ENCODE measurements at places on chromosomes 5 and 9.
A peak's percentile ranks its signal among the peaks of the same experiment; 100 is the strongest.

- H3K36me3 ChIP-seq, result no peaks in the 10 kb centered on the region
- H3K27me3 ChIP-seq, result no peaks in the 10 kb centered on the region
- H3K4me3 ChIP-seq, result no peak overlapping the region
Observed at GRCh38 chr5:106489004-106489403, 1181.7 kb downstream of the EFNA5 start.

- no peaks in the 10 kb centered on the region for H3K4me1 ChIP-seq
- no peaks in the 10 kb centered on the region for H3K27me3 ChIP-seq
- H3K36me3 ChIP-seq, result no peaks in the 10 kb centered on the region
- no peak overlapping the region for H3K4me3 ChIP-seq
Observed at GRCh38 chr9:123631862-123632261, 275.9 kb downstream of the CRB2 start.

- H3K27me3 ChIP-seq, result no peaks in the 10 kb centered on the region
- no peak overlapping the region for H3K4me3 ChIP-seq
- no peaks in the 10 kb centered on the region for H3K4me1 ChIP-seq
- no peak for DNase-seq
Observed at GRCh38 chr9:1979741-1980367, 35.3 kb upstream of the SMARCA2 start.

DNA sequence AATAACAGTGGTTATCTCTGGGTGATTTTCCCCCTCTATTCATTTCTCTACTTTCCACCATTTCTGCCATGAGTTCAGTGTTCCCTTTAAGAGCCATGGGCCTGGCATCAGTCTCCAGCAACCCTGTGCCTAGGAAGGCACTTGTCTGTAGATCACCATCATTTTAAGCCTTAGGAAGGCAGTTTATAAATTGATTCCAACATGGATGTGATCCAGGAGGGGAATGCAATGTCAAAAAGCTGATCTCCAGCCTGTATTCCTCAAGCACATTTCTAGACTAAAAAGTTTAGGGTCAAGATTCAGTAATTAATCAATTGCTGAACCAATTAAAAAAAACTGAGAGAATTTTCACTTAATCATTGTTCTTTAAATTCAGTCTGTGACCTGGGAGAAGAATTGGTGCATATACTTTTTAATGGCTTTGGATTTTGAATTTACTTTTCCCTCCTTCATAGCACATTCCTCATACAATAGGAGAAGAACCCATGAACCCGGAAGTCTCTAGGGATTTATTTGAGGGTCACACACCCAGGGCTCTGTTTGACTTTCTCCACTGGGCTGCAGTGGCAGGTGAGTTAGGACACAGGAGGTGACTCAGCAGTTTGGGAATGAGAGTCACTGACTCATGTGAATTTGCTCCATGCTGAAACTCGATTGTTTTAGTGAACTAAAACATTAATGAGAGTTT lies 6.1 kb upstream of the ERMP1 start:
- no peaks in the 10 kb centered on the region for H3K27me3 ChIP-seq
- H3K27ac ChIP-seq, result no peak overlapping the region
- no peak overlapping the region for H3K4me3 ChIP-seq
- no peaks in the 10 kb centered on the region for H3K36me3 ChIP-seq

DNA sequence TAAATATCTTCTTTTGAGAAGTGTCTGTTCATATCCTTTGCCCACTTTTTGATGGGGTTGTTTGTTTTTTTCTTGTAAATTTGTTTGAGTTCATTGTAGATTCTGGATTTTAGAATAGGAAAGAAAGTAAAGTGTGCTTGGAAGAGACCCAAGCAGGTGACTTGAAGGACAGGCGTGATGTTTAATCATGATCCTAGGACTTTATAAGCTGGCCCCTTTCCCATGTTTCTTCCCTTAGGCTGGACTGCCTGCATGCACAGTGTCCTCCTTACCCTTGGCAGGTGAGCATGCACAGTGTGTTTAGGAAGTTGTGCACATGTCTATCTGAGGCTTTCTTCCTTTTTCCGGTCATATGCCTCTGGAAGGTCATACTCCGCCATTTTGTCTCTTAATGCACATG lies 61.3 kb downstream of the ISOC1 start:
- no peaks in the 10 kb centered on the region for H3K36me3 ChIP-seq
- no peak for DNase-seq
- no peaks in the 10 kb centered on the region for H3K27me3 ChIP-seq
- H3K27ac ChIP-seq, result no peak overlapping the region
- no peak overlapping the region for H3K4me3 ChIP-seq
- H3K4me1 ChIP-seq, result no peaks in the 10 kb centered on the region

GRCh38 chr5:143957455-143957854 lies 145.5 kb downstream of the HMHB1 start:
- no peaks in the 10 kb centered on the region for H3K4me1 ChIP-seq
- H3K27ac ChIP-seq, result no peak overlapping the region
- H3K27me3 ChIP-seq, result no peaks in the 10 kb centered on the region
- no peak overlapping the region for H3K4me3 ChIP-seq
- H3K36me3 ChIP-seq, result no peaks in the 10 kb centered on the region

- H3K4me1 ChIP-seq, result peaks cover 23% of the 10 kb centered on the region
- no peak for DNase-seq
- H3K4me3 ChIP-seq, result no peak overlapping the region
- no peaks in the 10 kb centered on the region for H3K36me3 ChIP-seq
Observed at GRCh38 chr5:77993855-77994318, 217.7 kb upstream of the TBCA start.

DNA sequence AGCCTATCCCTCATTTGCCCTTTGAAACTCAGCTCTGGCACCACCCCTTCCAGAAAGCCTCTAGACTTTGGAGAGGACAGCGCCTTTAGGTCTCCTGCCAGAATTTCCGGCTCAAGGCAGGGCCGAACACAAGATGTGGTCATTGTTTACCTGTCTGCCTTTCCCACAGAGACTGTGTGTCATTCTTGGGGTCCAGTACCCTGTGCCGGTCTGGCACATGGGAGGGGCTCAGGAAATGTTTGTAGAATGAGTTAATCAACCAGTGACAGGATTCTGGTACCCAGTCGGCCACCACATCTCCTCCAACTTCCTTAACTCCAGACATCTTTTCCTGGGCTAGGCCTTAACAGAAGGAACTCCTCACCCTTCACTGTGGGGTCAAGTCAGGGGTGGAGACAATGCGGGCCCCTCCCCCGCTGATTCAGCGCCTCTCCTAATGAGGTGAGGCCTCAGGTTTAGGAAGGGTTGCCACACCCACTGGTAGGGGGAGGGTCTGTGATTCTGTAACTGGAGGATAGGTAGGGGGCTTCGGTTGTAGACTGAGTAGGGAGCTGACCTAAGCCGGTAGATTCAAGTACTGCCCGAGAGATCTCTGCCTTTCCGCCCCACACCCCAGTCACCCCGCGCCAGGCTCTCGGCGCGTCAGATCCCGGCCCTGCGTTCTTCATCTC lies 29.3 kb downstream of the PCDH1 start:
- peak overlapping the region; percentile 99 for H3K27ac ChIP-seq
- no peaks in the 10 kb centered on the region for H3K27me3 ChIP-seq
- peak overlapping the region; percentile 47 for H3K4me3 ChIP-seq
- H3K4me1 ChIP-seq, result peaks cover 41% of the 10 kb centered on the region
- no peaks in the 10 kb centered on the region for H3K36me3 ChIP-seq
- DNase-seq, result peak; percentile 91

DNA sequence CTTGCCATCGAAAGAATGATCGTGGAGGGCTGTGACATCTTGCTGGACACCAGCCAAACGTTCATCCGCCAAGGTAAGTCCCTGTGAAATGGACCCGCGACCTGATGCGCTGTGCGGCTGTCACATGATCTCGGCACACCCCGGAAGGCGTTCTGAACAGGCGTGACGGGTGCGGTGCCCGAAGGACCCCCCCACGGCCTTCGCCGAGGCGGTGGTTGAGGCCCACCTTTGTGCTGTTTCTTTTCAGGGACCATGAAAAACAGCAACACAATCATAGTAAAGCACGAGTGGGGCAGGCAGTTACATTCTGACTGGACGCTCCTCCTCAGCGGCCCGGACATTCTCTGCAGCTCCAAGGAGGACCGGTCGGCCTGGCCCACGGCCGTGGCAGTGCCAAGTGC lies 126.7 kb downstream of the RASGRF2 start:
- no peak overlapping the region for H3K27ac ChIP-seq
- H3K4me1 ChIP-seq, result no peaks in the 10 kb centered on the region
- H3K36me3 ChIP-seq, result no peaks in the 10 kb centered on the region
- DNase-seq, result no peak
- no peak overlapping the region for H3K4me3 ChIP-seq

GRCh38 chr9:114163517-114163951 lies 8.2 kb downstream of the COL27A1 start:
- no peaks in the 10 kb centered on the region for H3K36me3 ChIP-seq
- H3K27ac ChIP-seq, result no peak overlapping the region
- H3K27me3 ChIP-seq, result no peaks in the 10 kb centered on the region
- peaks cover 8% of the 10 kb centered on the region for H3K4me1 ChIP-seq
- no peak overlapping the region for H3K4me3 ChIP-seq

DNA sequence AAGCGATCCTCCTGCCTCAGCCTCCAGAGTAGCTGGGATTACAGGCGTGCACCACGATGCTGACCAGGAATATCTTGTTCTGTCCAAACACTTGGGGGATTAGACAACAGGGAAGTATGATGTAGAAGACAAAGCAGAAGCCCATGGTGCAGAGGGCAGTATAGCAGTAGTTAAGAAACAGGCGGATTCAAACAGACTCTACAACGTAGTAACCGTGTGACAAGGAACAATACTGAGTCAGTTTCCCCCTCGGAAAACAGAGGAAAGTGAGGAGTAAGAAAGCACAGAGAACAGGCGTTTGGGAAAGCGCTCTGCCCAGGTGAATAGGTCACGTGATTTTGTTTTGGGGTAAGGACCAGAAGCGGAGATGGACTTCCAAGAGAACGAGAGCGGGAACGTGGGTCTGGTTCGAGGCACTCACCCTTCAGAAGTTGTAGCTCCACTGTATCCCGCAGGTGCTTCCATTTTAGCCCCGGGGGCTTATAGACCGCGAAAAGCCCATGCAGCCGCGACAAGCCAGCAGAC lies 306 bp downstream of the TRUB2 start:
- DNase-seq, result no peak
- H3K4me3 ChIP-seq, result peak overlapping the region; percentile 90
- peak overlapping the region; percentile 90 for H3K27ac ChIP-seq
- H3K36me3 ChIP-seq, result peaks cover 13% of the 10 kb centered on the region
- no peaks in the 10 kb centered on the region for H3K27me3 ChIP-seq

- DNase-seq, result no peak
- no peak overlapping the region for H3K27ac ChIP-seq
- no peaks in the 10 kb centered on the region for H3K4me1 ChIP-seq
- H3K36me3 ChIP-seq, result no peaks in the 10 kb centered on the region
- no peaks in the 10 kb centered on the region for H3K27me3 ChIP-seq
Observed at GRCh38 chr9:72396247-72397091, 31.5 kb upstream of the ZFAND5 start.

DNA sequence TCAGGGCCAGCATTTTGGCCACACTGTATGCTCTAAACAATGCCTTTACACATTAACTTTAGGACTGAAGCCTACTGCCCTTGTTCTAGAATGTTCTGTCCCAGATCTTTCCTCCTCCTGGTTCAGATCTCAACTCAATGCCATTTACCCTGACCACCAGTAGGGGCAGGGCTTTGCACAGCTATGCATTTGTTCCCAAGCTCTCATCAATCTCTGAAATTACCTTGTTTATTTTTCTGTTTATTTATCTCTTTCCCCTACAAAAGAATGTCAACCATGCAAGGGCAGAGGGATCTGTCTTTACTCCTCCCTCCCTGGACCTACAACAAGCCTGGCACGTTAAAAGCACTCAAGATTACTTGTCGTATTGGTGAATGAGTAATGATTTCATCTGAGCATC lies 612.9 kb downstream of the BNC2 start:
- no peak overlapping the region for H3K27ac ChIP-seq
- no peak for DNase-seq
- H3K27me3 ChIP-seq, result no peaks in the 10 kb centered on the region
- H3K4me3 ChIP-seq, result no peak overlapping the region
- no peaks in the 10 kb centered on the region for H3K36me3 ChIP-seq

- no peak overlapping the region for H3K4me3 ChIP-seq
- DNase-seq, result no peak
- no peak overlapping the region for H3K27ac ChIP-seq
Observed at GRCh38 chr9:12680757-12681156, 12.4 kb upstream of the TYRP1 start.

GRCh38 chr5:166722939-166723338 lies 1568.5 kb upstream of the WWC1 start:
- H3K36me3 ChIP-seq, result no peaks in the 10 kb centered on the region
- H3K4me1 ChIP-seq, result no peaks in the 10 kb centered on the region
- H3K27me3 ChIP-seq, result no peaks in the 10 kb centered on the region

DNA sequence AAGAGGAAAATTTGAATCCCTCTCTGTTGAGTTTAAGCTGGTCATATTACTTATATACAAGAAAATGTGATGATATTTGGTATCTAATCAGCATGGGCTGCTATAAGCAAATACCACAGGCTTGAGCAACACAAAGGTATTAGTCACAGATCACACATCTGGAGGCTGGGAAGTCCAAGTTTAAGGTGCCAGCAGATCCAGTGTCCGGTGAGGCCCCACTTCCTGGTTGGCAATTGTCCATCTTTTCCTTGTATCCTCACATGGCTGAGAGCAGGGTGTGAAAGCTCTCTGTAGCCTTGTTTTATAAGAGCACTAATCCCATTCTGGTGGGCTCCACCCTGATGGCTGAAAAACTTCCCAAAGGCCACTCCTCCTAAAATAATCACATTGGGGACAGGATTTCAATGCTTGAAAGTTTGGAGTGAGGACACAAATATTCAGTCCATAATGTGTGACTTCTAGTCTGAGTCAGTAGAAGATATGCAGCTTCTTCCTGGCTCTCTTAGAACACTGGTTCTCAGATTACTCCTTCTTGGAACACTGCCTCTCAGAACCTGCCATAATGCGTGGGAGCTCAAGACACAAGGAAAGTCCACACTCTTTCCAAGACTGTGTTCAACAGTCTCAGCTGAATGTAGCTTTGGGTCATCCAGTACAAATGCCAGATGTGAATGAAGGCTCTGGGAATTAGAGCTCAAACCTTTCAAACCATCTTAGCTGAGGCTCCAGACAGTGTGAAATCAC lies 124.1 kb downstream of the PRDM9 start:
- H3K27ac ChIP-seq, result no peak overlapping the region
- no peaks in the 10 kb centered on the region for H3K36me3 ChIP-seq
- no peaks in the 10 kb centered on the region for H3K4me1 ChIP-seq
- no peaks in the 10 kb centered on the region for H3K27me3 ChIP-seq
- no peak for DNase-seq
- no peak overlapping the region for H3K4me3 ChIP-seq

GRCh38 chr9:68547417-68547816 lies 6.7 kb upstream of the TMEM252 start:
- no peaks in the 10 kb centered on the region for H3K27me3 ChIP-seq
- no peaks in the 10 kb centered on the region for H3K4me1 ChIP-seq
- DNase-seq, result no peak
- H3K36me3 ChIP-seq, result no peaks in the 10 kb centered on the region
- no peak overlapping the region for H3K27ac ChIP-seq

- H3K4me1 ChIP-seq, result no peaks in the 10 kb centered on the region
- no peak overlapping the region for H3K4me3 ChIP-seq
- H3K27me3 ChIP-seq, result no peaks in the 10 kb centered on the region
- H3K36me3 ChIP-seq, result no peaks in the 10 kb centered on the region
Observed at GRCh38 chr5:53027913-53028312, 38.8 kb downstream of the ITGA2 start.

GRCh38 chr5:149265597-149265996 lies 6.1 kb upstream of the AFAP1L1 start:
- no peak for DNase-seq
- no peak overlapping the region for H3K4me3 ChIP-seq
- H3K27ac ChIP-seq, result no peak overlapping the region
- no peaks in the 10 kb centered on the region for H3K36me3 ChIP-seq
- no peaks in the 10 kb centered on the region for H3K4me1 ChIP-seq

- H3K27ac ChIP-seq, result no peak overlapping the region
- H3K4me3 ChIP-seq, result no peak overlapping the region
- H3K27me3 ChIP-seq, result no peaks in the 10 kb centered on the region
- H3K4me1 ChIP-seq, result peaks cover 9% of the 10 kb centered on the region
- no peaks in the 10 kb centered on the region for H3K36me3 ChIP-seq
Observed at GRCh38 chr5:112848116-112848811, 12.8 kb upstream of the SRP19 start.

Data from H1 (cell line).